Activated CD4-positive, CD25-positive, alpha-beta regulatory T cell (primary cell): ENCODE measurements at places on chromosomes 13 and 19.

GRCh38 chr19:18967358-18968146, 26.5 kb upstream of the HOMER3 start:
- no peak for DNase-seq

DNA sequence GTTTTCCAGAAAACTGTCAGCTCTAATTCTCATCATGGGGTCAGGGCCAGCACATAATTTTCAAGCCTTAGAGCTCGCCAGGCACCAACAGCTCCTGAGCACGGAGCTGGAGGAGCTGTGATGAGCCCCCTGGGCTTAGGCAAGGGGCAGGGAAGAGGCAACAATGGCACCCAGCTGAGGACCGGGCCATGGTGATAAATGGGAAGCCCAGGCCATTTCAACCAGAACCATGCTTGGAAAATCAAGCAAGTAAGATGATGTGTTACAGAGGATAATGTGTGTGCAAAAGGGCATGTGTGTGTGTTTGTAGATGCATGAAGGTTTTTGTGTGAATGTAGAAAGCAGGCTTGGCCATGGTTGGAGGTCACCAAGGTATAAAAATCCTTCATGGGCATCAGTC, 66.8 kb upstream of the UBAC2 start:
- DNase-seq: no peak

DNA sequence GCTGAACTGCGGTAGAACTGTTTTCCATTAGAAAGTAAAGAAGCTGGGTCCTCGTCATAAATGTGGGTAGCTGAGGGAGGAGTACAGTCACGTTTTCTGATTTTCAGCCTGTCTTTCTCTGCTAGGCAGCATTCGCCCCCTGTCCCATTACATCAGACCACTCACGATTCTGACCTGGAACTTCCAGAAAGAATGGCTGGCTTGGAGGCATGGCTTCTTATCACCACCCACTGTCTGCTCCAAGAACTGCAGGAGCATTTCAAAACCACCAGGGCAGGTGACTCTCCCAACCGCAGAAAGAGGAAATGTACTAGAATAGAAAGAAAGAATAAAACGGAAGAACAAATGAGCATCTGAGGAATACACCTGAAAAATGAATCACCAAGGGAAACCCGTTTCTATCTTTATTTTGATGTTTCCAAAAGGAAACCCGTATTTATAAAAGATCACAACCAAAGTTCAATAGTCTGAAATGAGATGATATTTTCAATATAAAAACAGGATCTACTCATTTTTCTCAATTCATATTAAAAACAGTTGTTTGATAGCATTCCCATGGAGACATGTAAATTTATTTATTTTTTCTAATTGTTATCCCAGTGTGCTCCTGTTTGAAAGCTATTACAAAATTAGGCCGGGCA, 22.1 kb upstream of the POMP start:
- no peak for DNase-seq

DNA sequence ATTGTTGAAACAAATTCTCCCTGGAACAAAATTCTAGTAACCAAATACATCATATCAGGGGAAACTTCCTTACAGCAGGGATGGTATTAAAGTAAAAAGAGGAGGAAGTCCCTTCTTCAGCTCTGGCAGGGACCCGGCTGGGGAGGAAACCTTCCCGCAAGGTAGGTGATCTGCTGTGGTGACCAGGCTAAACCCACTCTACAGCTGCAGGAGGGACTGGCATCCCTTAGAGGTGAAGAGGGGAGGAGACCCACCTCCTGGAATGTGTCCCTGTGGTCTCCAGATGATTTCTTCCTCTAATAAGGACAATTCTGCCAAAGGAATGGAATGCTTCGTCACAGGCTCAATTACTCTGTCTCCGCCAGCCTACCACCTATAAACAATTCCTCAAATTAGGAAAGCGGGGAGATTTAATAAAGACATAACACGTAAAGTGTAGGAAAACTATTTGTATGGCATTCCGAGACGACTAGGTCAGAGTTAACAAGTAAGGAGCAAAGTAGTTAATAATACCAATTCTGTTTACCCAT, 637 bp upstream of the PDS5B start:
- DNase-seq: no peak

- DNase-seq: no peak
Measured at GRCh38 chr19:10631874-10632273, 6.5 kb downstream of the SLC44A2 start.

DNA sequence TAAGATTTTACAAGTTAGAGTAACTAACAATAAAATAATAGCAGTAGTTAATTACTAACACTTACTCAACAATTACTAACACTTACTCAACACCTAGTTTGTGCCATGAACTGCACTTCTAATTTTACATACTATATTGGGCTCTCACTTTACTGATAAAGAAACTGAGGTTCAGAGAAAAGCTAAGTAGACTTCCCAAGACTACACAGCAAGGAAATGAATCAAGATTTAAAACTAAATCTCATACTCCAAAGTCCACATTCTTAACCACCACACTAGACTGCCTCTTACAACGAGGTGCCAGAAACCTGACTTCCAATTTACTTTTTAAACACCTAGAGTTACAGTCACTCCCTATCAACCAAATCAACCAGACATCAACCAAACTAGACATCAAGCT, 25.1 kb downstream of the RBM26 start:
- DNase-seq: no peak

DNA sequence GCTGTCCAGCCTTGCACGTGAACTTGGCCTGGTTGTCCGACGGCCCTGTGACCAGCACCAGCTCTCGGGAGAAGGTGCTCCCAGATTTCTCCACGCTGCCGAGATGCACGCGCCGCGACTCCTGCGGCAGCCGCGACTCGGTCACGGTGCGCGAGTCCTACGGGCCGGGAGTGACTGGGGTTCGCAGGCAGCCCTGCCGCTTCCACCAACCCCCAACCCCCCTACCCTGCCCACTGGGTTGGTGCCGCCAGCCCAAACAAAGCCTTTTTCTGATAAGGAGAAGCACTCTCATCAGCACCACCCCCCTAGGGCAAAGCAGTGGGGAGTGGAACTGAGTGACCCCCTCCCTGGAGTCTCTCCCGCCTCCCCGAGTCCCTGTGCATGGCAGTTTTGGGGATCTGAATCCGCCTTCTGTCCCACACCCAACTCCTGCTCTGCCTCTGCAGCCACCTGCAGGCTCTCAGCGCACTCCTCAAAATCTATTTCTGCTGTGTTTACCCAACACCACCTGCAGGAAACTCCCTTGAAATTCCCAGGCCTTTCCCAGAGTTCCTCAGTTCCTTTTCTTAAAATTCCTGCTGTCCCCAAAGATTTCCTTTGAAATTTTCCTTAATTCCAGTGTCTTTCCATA, 6.2 kb downstream of the NPHS1 start:
- DNase-seq: no peak

DNA sequence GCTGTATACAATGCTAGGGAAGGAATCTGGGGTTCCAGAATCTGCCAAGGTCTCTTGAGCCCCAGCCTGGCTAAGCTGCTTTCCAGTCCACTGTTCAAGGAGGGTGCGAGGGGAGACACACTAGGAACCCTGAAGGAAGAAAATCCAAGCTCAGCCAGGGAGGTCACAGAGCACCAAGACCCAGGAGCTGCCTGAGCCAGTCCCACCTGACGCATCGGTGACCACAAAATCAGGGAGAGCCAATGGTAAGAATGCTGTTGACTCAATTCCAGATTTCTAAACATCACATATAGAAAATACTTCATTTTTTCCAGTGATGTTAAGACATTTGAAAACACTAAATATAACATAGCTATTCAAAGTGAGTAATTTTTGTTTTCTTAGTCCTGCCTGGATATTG, 50.1 kb downstream of the CEP89 start:
- DNase-seq: no peak

DNA sequence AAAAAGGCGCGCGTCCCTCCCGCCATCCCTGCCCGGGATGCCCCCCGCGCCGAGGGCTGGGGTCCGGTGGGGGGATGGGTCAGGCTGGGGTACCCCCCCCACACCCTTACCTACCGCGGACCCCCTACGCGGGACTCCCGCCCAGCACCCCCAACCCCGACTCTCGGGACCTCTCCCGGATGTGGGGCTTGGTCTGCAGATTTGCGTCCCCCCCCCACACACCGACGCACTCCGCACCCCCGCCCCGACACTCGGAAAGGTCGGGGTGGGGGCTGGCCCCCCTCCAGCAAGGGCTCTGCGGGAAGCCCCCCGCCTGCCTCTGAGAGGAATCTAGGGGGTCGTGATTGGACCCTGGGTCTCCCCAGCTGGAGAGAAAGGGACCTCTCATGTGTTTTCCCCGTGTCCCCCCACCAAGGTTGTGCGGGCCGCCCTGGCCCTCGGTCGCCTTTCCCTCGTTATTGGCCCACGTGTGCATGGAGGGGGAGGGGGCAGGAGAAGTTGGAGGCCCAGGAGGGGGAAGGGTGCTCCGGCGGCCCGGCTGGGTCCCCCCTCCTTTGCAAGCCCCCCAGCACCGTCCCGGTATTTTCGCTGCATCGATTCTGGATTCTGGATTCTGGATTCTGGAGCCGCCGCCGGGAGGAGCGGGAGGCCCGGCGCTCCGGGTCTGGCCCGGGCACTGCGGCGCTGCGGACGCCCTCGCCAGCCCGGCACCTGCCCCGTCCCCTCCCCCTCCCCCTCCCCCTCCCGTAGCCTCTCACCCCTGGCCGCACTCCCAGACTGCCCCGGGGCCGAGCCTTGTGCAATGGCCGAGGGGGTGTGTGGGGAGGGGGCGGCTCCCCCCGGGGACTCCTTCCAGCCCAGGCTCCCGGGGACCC, 607 bp downstream of the NFIC start:
- DNase-seq: no peak

DNA sequence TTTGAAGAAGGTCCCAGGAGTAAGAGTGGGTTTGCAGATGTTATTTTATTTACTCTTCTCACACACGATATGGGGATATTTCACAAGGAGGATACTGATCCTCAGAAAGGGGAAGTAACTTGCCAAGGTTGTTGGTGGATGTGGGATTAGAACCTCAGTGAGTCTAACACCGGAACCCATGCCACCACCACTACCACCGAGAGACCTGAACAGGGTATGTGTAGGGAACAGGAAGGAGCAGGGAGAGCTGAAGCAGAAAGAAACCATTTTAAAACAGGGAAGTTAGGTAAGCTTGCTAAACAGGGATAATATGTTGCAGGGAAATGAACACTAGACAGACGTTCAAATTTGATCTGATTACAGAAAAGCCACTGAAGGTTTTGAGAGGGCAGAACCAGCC, 11.6 kb upstream of the CEACAM3 start:
- no peak for DNase-seq

DNA sequence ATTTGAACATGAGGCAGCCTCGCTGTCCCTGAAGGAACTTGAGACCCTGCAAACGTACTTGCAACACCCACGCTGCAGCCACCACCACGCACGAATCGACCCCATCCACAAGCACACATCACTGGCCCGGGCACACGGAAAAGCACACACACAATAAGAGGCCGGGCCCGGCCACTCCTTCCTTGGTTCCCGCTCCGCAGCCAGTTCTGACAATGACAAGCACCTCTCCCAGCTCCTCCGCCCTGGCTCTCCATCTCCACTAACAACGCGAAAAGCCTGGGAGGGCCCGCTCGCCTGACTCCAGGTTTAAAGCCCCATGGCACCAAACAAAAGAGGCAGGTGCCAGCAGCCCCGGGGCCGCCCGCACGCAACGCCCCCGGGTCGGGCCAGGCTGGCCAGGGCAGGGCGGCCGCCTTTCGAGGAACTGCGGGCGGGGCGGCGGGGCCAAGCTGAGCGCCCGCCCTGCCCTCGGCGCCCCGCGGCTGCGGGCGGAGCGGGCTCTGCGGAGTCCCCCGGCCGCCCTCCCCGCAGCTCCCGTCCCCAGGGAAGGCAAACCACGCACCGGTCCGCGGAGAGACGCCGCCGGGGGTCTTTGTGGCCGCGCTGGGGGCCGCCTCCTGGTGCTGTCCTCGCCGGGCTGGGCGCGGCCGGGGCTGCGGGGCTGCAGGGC, 495 bp downstream of the DCLK1 start:
- DNase-seq: no peak

DNA sequence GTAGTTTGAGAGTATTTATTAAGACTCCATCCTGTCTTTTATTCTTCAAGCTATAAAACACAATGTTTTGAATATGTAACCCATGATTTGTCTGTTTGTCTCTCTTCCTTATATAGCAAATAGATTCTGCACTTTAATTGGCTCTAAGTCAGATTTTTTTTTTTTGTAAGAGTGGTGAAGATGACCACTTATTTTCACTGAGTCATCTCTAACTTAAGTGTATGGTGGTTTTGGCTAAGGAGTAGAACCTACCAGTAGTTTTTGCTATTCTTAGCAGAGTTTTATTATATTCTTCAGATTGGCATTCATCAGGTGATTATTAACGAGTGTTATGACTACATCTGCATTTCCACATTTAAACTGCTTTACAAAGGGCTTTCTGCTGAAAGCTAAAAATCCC, 194.7 kb downstream of the LMO7 start:
- DNase-seq: no peak

DNA sequence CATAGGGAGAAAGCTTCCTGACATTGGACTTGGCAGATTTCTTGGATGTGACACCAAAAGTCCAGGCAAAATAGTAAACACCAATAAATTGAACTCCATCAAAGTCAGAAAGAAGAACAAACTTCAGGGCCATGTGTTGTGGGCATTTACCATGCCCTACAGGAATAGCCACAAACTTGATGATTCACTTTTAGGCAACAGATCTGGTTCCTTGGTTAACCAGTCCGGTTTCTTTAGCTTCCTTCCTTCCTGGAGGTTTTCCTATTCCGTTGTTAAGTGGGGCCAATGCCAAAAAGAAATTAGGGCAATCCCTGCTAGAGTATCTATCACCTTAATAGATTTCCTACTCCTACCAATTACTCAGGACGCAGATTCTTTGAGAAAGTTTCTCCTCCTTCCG, 25.2 kb downstream of the IGFL1 start:
- DNase-seq: no peak

DNA sequence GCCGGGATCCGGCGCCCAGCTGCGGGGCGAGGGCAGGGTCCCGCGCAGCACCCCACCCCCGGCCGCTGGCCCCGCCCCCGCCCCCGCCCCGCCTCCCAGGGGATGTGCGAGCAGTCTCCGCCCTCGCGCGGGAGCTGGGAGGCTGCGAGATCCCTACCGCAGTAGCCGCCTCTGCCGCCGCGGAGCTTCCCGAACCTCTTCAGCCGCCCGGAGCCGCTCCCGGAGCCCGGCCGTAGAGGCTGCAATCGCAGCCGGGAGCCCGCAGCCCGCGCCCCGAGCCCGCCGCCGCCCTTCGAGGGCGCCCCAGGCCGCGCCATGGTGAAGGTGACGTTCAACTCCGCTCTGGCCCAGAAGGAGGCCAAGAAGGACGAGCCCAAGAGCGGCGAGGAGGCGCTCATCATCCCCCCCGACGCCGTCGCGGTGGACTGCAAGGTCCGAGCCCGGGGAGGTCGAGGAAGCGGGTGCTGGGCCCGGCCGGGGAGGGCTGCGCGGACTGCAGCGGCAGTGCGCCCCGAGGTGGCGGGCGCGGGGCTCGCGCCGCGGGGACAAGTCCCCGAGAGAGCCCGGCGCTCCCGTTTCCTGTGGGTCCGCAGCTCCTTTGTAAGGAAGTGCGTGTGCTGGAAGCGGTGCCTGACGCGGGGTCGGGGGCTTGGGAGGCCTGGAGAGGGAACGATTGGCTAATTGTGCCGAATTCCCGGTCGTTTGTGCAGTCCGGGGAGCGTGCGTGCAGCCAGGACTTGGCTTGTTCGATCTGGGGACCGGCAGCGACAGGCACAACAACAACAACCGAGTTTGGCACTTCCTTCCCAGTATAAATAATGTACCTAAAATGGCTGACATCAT, at the start of gene ITM2B:
TSS of gene ITM2B (plus strand) at position 161 of the 843 bp plus-strand sequence. CDS start at position 316, 155 bp downstream.
- peak; percentile 51 for DNase-seq
